ENCODE measurements at places on chromosomes 7 and 10.

DNA sequence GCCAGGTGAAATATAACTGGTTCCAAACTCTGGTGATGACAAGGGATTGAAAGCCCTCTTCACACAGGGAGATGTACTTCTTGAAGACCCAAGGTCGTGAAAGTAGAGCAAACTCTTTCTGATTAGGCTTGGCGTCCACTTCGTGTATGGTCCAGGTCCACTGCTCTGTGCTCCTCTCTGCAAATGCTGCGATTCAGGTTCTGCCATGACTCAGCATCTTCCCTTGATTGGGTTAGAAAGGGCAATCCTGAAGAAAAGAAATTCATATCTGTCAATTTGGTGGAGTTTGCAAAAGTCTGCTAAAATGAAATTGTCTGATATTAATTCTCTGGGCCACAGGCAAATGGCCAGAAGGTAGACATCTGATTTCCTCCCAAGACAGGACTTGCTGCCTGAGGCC, 431.4 kb downstream of the ACTR3B start:
- no peak for DNase-seq

GRCh38 chr7:46387646-46388045, 466.6 kb upstream of the IGFBP3 start:
- no peak for DNase-seq

DNA sequence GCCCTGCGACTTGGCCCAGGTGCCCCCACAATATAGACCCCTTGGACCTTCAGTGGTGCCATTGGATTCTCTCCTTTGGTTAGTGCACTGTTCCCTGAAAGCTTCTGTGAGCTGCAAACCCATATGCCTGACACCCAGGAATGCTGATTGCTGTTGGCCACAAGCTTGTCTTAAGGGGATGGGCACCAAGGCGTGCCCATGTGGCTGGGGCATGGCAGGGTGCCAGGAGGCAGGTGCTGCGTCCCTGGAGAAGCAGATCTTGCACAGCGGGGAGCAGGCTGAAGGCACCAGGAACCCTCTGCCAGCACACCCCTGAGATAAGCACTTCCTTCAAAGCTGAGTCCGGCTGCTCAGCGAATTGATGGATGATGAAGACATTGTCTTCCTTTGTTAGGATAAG, 411.8 kb downstream of the SDK1 start:
- no peak for DNase-seq

- no peak for DNase-seq
These were observed 350.1 kb upstream of the POM121L12 start for GRCh38 chr7:52685333-52685732.

DNA sequence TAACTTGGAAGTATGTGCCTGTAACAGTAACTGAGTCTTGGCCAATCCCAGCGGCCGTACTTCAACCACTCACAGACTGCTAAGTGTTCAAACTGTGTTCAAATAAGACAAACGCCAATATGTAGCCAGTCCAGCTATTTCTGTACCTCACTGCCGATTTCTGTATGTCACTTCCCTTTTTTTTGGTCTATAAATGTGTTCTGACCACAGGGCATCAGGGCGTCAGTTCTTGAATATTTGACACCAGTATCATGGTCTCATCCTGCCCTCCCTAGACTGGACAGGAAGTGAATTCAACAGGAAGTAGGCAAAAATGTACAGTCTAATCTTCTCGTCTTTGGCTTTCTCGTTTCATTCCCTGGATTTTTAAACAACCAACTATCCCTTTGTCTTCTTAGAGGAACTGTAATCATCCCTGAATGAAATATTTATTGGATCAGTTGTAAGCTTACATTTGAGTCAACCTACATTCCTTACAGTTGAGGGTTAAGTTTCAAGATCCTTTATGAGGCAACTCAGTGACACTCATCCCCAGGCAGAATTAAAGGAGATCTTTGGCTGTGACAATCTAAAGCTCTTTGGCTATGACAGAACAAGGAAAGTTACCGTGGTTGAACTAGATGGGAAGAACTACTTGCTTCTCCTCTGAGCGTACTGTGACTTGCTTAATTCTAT, 232.7 kb downstream of the NSUN6 start:
- DNase-seq = peak; percentile 90

DNA sequence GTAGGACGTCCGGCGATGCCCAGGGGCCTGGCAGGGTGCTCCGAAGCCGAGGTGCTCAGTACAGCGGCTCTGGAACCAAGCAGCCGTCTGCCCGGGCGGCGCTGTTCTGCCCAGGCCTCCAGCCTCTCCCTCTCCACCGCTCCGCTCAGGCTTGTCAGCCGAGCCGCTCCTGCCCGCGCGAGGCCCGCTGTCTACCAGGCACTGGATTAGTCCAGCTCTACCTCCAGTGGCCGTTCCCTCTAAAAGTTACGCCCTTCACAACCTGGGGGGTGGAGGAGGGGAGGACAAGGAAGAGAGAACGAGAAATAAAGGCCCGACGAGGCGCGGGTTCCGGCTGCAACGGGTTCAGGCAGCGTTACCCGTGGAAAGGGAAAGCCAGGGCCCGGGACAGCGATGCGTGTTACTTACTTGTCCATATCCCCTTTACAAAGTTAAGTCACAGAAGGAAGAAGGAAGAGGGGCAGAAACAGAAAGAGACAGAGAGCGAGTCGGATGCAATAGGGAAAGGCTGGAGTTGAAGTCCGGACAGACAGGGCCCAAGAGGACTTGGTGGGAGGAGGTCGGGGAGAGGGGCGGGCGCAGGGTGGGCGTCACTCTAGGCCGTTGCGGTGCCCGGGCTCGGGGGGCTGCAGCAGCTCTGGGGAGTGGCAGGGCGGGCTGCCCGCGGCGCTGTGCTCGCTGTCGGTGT, 2.8 kb downstream of the SP8 start:
- no peak for DNase-seq

- DNase-seq = peak; percentile 28
These were observed 434.3 kb downstream of the MDFIC start for GRCh38 chr7:115356139-115356746.

- DNase-seq = no peak
These were observed 123.7 kb downstream of the AVL9 start for GRCh38 chr7:32618987-32619386.

DNA sequence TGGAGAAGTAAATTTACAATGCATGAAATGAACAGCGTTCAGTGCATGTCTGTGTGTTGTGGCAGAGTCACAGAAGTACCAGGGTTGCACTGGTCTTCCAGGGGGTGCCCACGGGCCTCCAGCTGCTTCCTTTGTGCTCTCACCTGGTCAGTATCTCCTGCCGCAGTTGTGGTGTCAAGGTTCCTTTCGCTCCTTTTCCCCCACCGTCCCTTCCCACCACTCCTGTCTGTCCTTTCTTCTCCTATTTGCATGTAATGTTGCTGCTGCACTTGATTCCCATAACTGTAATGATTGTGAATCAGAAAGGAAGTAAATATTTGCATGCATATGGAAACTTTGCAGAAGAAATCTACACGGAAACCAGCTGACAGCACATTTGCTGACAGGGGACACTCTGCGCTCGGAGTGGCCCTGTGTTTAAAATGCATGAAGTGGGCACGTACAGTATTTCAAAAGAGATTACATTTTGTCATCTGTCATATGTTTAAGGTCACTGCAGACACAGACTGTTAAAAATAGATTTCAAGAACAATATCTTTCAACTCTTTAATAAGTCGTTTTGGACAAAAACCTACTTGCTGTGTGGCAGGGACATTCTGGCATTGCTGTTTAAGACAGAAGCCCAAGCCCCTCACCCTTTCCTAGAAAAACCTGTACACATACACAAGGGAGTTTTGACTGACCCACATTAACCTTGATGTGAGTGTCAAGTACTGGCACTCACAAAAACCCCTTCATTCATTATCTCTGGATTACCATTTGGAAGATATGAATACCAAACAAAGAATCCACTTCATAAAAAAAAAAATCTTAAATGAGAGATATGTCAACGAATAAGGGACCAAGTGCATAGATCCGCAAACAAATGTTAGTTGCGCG, 336.7 kb upstream of the KLF6 start:
- no peak for DNase-seq

- DNase-seq = no peak
These were observed 58.3 kb downstream of the DOCK4 start for GRCh38 chr7:112147793-112148361.

DNA sequence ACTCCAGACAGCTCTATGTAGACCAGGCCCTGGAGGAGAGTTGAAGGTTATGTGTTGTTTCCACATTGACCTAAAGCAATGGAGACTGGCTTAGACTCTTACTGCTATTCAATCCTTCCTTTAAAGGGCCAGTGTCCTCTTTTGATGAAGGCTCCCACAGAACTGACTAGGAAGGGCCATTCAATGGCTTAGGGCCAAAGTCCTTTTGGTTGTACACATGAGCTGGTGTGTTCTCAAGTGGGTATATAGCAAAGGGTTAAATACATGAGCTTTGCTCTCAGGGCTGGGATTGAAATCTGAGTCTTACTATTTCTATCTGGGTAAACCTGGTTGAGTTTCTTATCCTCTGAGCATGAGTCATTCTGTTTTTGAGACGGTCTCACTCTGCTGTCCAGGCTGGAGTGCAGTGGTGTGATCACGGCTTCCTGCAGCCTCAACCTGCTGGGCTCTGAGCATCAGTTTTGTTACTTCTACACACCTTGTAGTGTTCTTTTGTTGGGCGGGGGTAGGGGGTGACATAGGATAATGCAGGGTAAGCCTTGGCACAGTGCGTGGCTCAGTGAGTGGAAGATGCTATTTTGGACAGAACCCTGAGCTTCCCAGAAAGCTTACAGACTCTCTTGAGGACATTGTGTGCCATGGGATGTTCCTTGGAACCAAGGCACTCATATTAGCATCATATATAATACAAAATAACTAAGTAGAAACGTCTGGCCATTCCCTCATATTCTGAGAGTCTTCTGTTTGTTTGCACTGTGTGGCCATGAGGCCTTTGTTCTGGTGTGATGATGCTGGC, 90.1 kb downstream of the ABCC2 start:
- DNase-seq = no peak

DNA sequence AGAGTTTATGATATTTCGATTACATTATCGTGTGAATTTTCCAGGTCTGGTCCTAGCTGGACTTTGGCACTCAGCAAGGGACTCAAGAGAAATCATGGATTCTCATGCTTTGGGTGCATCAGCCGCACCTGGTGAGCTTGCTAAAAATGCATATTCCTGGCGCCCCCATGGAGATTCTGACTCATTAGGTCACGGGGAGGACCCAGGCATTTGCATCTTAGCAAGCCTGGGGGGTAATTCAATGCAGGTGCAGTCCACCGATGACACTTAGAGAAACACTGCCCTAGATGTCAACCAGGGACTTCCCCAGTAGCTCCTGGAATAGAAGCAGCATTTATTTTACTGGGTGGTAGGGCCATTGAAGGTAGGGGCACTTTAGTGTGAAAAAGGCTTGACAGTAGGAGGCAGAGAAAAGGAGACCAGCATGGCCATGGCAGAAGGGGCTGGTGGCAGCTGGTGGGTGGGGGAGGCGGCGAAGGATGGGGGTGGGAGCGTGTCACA, 29.9 kb upstream of the PDCD4 start:
- DNase-seq = no peak

GRCh38 chr10:113445736-113446135, 107.1 kb upstream of the HABP2 start:
- no peak for DNase-seq

GRCh38 chr10:4254101-4254994, 469.3 kb upstream of the KLF6 start:
- DNase-seq = no peak

DNA sequence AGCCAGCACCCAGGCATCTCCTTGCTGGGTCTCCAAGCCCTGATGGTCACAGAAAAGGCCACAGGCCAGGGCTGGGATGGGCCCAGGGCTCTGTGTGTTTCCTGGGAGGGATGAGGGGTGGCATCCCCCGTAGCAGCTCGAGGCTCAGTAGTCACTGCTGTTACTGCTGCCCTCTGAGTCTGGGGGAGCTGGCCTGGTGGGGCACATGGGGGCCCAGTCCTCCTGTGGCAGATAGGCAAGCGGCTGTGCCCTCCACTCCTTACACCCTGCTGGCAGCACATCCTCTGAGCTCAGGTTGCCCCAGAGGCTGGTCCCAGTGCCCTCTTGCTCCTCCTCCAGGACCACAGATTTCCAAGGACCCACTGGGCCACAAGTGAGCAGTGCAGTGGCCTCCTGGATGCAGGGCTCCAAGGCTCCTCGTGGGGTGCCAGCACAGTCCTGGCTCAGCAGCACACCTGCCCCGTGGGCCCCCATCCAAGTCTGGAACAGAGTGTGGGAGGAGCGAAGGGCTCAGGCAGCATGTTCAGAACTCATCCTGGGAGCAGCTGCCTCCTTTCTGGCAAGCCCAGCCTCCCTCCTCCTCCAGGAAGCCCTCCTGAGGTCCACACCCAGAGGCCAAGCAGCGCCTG, 31.5 kb upstream of the TUBB8 start:
- DNase-seq = no peak

DNA sequence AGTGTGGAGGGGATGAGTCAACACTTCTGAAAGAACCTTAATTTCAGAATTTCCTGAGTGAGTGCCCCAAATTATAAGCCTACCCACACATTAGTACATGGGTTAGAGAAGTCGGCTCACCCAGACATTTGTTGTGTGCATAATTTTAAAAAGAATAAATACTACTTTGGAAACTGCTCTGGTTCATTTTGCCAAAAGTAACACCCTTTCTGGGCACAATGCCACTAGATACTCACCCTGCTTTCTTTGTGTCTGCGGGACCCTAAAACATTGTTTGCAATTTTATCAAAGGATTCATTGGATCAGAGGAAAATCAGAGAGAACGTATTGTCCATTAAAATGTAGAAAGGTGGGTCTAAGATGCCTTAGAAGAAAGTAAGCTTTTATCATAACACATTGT, 245.5 kb upstream of the NRP1 start:
- no peak for DNase-seq

DNA sequence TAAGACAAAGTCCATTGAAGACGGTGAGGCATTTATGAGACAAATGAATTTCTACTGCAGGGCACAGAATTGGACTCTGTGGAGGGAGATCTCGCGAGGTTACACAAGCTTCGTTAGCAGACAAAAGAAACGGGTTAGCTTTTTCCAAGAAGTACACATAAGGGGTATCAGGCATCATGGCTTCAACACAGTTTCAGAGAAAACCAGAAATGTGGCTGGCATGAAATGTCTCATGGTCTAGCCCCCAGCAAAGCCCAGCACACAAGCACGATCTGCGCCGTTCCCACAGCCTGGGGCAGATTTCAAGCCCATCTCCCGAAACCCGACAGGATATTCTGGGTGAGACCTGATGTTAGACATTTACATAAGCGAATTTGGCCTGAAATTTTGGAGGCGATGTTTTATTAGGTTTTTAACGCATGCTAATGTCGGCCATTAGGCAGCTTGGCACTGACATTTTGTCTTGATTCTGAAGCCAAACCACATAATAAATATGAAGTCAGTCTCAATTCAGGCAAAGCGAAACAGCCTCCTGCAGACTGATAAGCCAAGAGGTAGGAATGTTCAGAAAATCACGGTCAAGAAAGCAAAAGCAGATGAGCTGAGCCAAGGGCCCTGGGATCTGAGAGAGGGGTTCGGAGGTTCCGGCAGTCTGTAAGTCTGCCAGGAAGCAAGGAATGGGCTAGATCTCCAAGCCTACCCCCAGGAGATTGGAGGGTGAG, 240.5 kb downstream of the PRPF18 start:
- no peak for DNase-seq

GRCh38 chr7:94621120-94621519, 34.8 kb downstream of the SGCE start:
- DNase-seq = no peak

GRCh38 chr10:96708456-96708855, 11.9 kb downstream of the PIK3AP1 start:
- peak; percentile 76 for DNase-seq
